NCI-H187 treated with DMSO at 0.1 percent for 48 hours (cell line): ENCODE measurements at places on chromosomes 6 and 20.

- DNase-seq: no peak
These were observed at the start of gene PHF1 for GRCh38 chr6:33410711-33411631. Gene PHF1, plus strand, starts transcription at chr6:33411014. Its CDS starts 1,250 bp downstream, at chr6:33412264.

- DNase-seq: no peak
These were observed 24.2 kb downstream of the MDGA1 start for GRCh38 chr6:37673436-37673835.

- DNase-seq: no peak
These were observed 1.7 kb downstream of the CAP2 start for GRCh38 chr6:17395112-17395511.

- DNase-seq: no peak
These were observed 104.0 kb downstream of the ISM1 start for GRCh38 chr20:13325033-13325432.

DNA sequence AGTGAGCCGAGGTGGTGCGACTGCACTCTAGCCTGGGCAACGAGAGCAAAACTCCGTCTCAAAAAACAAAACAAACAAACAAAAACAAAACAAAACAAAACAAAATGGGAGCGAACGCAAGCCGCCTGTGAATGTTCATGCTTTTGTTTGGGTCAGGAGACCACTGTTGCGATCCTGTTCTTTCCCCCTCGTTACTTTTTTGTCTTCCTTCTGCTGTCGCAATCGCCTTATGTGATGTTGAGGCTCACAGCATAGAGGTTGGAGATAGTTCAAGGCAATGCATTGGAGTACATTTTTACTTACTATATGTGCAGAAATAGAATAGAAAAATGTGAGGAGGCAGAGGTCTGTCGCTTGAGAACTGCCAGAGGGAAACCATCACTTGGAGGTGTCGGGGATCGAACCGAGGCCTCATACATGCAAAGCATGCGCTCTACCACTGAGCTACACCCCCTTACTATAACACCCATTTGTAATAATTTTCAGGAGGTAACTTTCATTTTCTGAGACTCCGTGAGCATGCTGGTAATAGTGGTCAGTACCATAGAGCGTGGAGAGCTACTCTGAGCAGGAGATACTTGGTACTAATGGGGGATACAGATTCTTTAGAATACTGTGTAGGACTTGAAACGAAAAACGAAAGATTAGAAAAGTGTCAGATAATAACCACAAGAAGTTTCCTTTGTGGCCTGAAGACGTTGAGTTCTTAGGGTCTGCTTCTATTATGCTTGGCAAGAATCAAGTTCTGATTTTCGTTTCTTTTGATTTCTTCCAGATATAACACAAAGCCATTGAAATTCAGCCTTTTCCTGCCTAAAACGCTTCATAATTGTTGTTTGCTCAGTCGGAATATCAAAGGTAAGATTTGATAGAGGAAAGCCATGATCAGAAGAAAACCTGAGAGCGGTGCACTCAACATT, 121.1 kb downstream of the TRIM27 start:
- no peak for DNase-seq

DNA sequence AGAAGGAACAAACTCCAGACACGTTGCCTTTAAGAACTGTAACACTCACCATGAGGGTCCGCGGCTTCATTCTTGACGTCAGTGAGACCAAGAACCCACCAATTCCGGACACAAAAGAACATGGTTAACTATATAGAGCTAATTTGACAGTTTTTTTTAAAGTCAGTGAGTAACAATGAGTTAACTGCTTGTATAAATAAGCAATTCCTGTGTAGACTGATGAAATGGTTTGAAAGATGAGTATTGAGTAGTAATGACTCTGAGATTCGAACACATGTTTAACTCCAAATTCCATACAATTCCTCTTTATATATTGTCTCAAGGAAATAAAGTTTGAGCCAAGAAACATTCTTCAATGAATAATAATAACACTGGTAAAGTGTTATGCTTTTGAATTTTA, 478.0 kb downstream of the MMUT start:
- DNase-seq: no peak

- no peak for DNase-seq
These were observed 354.1 kb downstream of the RFPL4B start for GRCh38 chr6:112701201-112701600.

DNA sequence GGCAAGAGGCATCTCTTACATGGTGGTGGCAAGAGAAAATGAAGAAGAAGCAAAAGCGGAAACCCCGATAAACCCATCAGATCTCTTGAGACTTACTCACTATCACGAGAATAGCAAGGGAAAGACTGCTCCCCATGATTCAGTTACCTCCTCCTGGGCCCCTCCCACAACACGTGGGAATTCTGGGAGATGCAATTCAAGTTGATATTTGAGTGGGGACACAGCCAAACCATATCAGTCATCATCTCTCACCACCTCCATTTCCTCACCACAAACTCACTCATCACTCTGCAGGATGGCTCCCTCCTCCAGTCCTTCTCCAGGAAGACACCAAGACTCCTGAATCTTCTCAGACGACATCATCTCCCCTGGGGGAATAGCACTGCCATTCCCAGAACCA, 25.8 kb upstream of the SLC16A10 start:
- no peak for DNase-seq

GRCh38 chr6:148565321-148565926, 181.4 kb upstream of the UST start:
- DNase-seq: no peak

DNA sequence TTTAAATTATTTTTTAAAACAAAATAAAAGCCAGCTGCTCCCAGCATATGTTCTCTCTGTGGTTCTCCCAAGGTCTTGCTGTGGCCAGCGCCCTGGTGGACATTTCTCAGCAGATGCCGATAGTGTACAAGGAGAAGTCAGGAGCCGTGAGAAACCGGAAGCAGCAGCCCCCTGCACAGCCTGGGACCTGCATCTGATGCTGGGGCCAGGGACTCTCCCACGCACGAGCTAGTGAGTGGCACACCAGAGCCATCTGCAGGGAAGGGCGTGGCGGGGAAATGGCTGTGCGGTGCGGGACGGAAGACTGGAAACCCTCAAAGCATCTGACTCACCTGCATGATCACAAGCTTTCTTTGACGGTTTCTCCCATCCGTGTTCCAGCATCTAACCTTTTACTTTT, 16.5 kb downstream of the GFRA4 start:
- no peak for DNase-seq

GRCh38 chr20:32784369-32785080, 22.3 kb downstream of the DNMT3B start:
- DNase-seq: no peak

DNA sequence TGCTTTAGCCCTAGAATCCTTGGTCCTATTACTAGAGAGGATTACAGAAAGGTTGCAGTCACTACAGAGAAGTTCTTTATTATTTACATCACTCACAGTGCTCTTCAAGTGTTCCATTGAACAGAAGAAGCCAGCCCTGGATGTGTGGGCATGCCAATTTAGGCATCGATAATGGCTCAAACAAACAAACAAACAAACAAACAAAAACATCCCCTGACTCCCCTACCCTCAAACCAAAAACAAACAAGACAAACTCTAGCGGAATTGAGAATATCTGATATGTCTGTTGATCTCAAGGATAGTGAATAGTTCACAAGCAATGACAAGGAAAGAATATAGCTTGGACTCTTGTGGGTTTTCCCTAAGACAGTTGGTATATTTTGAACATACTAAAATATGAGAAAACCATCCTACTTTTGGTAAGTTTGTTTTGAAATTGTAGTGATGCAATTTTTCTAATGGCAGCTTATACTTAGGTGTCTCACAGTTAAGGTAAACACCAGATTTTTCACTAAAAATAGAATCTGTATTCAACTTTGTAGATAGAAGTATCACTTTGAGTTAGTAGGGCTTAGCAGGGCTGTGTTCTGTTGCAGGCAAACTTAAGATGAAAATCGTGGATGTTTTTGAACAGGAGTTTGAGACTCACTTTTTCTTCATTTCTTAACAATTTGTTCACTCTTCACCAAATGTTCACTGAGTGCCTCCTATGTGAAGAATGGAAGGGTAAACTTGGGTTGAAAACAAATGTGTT, 92.8 kb upstream of the FAM184A start:
- DNase-seq: no peak

DNA sequence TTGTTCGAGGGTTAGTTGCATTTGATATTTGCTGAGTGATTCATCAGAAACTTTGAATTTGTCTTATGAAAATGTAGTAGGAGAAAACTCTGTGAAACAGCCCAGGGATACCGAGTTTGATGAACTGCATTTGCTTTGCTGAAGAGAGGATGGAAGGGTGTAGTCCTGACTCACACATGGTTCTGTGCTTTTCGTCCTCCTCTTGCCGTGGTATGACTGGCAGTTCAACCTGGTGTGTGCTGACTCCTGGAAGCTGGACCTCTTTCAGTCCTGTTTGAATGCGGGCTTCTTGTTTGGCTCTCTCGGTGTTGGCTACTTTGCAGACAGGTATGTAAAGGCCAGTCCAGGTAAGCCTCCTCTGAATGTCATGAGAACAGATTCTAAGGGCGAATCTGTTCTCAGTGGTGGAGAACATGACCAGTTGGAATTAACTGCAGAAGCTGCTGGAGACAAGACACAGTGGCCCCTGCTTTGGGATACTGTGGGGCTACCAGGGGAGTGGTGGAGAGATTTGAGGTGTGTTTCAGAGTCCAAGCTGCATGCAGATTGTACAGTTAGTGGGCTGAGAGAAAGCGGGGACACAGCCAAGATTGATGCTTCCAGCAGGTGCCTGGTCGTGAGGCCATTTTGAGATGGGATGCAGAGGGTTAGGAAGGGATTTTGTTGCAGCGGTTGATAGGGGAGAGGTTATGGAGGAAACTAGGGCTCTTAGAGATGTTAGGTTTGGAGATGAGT, 8.4 kb downstream of the SLC22A1 start:
- DNase-seq: no peak

- no peak for DNase-seq
These were observed 94.5 kb downstream of the SIM1 start for GRCh38 chr6:100370265-100370664.

DNA sequence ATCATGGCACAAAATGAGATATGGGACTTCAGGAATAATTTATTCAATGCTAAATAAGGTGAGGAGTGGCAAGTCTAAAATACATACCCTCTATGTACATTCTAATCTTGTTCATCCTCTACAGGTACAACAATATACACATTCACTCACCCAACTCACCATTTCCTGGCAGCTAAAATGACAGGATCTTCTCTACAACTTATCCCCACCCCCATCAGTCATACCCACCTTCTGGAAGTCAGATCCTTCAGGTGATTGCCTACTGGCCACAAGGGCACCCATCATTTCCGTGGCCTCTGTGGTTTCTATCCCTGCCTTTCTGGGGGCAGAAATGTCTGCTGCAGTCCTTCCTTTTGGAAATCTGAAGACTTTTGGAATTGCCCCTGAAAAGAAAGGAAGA, 22.8 kb upstream of the CRIP3 start:
- DNase-seq: no peak
